ENCODE measurements at places on chromosomes 3 and 15. TPM values are rescaled to one million over a fixed set of nuclear protein-coding genes. Genes with fewer than 3 reads are reported as not detected.

GPR149 gene
- not detected for total RNA-seq

TLE3 gene
- 38.7 TPM for total RNA-seq

CDC25A gene
- 5.9 TPM for total RNA-seq

IGSF10 gene
- 0.19 TPM for total RNA-seq

GASK1A gene
- 0.38 TPM for total RNA-seq

GRIP2 gene
- not detected for total RNA-seq

ATP13A3 gene
- total RNA-seq: 167 TPM

CLDN11 gene
- 277 TPM for total RNA-seq

HYAL3 gene
- 6.8 TPM for total RNA-seq

NAALADL2 gene
- 2.9 TPM for total RNA-seq

COLQ gene
- 0.36 TPM for total RNA-seq

OR5K2 gene
- not detected for total RNA-seq
